Activated CD8-positive, alpha-beta memory T cell treated with anti-CD3 and anti-CD28 coated beads for 48 hours (primary cell): ENCODE measurements at places on chromosomes 2 and 18.

GRCh38 chr2:85584354-85584856 lies at the start of gene VAMP5:
VAMP5 (plus strand) TSS chr2:85584431; CDS start chr2:85584491, 60 bp downstream.
- DNase-seq: no peak

DNA sequence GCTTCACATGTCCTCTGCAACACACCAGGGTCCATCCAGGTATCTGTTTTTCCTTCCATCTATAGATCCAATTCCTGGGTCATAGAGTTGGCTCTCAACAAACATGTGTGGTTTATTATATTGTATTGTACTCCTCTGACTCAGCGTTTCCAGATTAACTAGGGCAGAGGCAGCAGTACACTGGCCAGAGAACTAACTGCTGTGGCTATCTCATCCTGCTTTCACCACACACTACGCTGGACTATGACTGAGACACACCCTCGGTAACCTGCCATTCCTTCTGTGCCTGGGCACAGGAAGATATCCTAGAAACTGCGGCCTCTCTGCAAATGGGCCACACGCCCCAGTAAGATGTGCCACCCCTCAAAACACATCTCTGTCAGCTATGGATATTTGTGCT lies 159.8 kb upstream of the STK17B start:
- no peak for DNase-seq

DNA sequence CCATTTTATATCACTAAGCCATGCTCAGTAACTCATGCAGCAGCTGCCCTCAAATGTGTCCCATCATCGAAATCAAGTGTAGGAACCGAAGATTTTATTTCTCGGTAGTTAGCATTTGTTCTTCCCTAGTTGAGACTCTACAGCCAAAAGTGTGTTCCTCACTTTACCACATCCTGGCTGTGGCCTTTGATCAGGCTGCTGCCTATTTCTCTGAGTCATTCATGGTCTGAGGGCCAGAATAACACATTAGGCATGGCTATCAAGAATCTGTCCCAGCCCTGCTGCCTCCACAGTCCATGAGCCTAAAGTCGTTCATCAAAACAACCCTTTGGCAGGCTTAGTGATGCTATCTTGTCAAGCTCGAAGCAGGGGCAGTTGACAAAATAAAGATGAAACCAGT lies 300.1 kb downstream of the TDRD15 start:
- no peak for DNase-seq

DNA sequence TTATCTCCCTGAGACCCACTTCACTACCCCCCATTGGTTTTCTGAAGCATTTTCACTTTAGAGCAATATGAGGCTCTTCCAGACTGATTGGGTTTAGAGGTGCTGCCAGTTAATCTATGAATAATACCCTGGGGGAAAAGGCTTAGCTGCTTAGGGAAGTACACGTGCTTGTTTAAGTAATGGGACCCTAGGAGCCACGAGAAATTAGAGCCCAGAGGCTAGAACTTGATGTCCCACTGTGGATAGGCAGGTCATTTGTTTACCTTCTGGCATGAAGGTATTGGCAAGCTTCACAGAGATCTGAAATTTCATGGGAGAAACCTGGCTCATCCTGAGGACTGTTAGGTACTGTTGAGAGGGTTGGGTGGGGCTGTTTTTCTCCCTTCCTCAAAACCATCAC lies 59.7 kb downstream of the CLIP4 start:
- no peak for DNase-seq

DNA sequence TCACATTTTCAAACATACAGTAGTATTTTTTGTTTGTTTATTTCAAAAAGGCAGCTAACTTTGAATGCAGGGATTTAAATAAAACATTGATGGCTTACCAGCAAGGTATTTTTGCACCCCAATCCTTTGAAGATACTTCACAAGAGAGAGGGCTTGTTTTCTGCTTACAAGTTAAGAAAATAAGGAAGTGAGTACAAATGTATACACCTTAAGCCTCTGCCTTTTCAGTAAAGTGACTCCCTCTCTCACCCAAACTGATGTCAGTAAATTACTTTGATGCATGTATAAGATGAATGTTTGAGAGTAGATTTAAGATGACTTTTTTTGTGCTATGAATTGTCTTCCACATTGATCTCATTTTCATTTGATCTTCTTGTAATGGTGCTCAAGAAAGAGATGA lies 820.0 kb downstream of the CPS1 start:
- DNase-seq: no peak

GRCh38 chr18:36294031-36294430 lies 3.5 kb upstream of the FHOD3 start:
- DNase-seq: no peak

DNA sequence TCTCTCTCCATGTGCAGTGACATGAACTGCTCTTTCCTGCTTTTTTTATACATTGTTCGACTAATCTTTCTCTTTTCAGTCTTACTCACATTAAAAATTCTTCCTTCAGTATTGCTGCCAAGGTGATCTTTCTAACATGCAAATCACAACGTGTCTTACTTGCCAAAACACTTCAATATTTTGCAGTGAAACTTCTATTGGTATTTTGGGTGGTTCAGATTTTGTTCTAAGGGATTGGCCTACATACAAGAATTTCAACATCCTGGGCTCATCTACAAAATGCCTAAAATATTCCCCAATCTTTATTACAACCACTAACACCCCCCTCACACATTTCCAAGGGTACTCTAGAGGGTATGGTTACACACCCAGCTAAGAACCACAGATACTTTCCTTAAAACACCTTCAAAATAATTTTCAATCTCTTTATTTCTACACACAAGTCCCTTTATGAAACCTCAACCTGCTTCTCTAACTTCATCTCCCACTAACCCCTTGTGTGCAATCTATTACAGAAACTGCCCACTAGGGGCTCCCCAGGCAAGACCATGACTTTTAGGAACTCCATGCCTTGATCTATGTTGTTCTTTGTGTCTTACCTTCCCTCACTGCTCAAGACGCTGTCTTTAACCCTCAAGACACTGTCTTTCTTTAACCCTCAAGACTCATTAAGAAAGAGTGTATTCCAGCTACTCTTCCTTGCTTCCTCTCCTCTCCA lies 50.9 kb downstream of the COL3A1 start:
- no peak for DNase-seq

DNA sequence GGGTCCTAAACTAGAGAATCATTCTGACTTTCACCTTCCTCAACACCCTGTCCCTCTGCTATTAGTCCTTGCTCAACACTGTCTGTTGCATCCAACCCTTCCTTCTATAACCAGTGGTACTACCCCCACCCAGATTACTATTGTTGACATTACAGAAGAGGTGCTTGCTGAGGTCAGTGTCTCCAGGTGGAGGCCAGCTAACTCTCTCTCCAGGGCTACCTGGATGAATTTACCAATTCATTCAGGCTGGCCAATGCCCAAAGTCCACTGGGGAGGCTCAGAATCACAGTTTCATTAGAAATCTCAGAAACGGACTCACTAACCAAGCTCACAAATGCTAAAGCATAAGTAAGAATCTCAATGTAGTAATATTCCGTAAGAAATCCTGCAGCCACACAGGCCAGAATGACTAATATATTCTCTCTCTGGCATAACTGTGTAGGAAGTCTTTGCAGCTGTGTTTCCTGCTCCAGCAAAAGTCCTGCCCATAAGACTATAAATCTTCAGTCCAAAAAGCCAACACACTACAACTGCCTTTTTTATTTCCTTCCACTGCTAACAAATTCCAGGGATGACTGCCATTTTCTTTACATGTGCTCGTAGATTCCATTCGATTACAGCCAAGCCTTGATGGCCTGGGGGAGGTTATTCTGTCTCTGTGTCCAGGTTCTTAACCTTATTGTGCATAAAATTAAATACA lies 10.0 kb upstream of the TTR start:
- no peak for DNase-seq

DNA sequence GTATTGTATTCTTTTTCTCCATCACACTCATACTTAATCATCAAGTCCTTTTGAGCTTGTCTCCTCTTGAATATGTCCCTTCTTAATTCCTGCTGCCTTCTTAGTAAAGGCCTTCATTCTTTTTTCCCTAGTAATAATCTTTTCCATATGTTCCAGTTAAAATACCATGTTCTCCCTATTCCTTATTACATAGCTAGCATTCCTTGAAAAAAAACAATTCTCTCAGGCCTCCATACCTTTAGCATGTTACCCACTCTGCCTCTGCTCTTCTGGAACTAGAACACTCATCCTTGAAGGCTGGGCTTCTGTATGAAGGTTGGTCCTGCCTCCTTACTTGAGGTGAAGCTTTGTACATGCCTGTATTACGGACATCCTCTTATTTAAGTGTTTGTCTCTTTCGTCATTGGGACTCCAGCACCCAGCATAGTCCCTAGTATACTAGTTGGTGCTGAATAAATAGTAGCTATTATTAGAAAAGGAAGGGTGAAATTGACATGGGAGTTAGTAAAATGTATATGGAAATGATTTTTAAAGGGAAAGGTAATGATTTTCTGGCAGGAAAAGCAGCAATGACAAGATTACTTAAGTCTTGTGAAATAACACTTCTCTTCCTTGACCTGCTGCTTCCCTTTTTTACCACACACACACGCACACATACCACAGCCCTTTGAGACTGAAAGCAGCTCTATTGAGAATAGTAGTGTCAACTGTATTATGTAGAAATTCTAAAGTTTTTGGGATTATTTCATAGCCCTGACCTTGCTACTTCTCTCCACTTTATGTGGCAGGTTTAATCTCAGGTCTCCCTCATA lies 45.6 kb downstream of the REL start:
- DNase-seq: no peak

- DNase-seq: no peak
Observed at GRCh38 chr2:860259-860855, 90.3 kb upstream of the SNTG2 start.

GRCh38 chr2:143877056-143877455 lies 642.9 kb downstream of the ZEB2 start:
- no peak for DNase-seq

- DNase-seq: no peak
Observed at GRCh38 chr2:41724465-41724864, 323.4 kb upstream of the PKDCC start.

DNA sequence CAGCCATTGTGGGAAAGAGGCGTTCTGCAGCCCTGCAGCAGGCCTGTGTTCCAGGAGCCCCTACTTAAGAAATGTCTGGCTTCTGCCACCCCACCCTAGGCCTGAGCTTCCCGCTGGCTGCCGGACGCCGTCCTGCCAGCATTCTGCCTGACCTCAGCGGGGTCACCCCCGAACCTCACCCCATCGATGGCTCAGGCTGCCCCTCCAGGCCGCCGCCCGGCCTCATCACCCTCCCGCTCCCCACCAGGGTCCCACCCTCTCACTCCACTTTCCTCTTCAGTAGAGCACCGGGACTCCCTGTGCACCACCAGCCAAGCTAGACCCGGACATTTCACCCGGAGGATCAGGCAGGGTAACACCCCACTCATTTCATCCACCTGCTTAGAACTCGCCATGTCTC lies 73.6 kb upstream of the SALL3 start:
- no peak for DNase-seq

GRCh38 chr2:170465241-170465640 lies 249.9 kb upstream of the SP5 start:
- DNase-seq: no peak

GRCh38 chr2:214069254-214069653 lies 341.6 kb upstream of the VWC2L start:
- DNase-seq: no peak

DNA sequence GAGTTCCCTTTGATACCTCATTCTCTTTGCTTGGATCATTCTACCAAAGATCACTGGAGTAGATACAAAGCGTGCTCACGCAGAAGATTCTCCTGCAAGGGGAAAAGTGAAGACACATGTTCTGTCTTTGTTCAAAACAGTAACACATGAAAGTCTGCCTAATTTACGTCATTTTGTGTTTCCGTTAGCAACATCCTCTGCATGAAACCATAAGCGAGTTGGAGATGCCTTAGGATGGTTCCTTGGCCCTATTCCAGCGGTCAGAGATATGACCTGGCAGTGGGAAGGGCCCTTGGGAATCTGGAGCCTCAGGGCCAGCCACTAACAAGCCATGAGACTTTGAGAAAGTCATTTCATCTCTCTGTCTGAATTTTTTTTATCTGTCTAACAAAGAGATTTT lies 180.9 kb upstream of the TWIST2 start:
- DNase-seq: no peak

DNA sequence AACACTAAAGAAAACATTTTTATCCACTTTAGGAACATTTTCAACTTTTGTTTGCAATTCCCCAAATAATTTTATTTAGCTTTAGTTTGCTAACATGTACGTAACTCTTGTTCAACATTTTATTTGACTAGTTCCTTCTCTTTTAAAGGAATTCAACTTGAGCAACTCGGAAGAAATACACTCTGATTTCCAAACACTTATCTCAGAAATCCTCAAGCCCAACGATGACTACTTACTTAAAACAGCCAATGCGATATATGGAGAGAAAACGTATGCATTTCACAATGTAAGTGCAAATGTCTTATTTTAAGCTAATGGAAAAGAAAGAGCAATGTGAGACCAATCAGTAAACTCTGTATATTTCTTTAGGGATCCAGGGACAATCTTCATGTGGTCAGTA lies 10.1 kb downstream of the SERPINB10 start:
- DNase-seq: no peak

DNA sequence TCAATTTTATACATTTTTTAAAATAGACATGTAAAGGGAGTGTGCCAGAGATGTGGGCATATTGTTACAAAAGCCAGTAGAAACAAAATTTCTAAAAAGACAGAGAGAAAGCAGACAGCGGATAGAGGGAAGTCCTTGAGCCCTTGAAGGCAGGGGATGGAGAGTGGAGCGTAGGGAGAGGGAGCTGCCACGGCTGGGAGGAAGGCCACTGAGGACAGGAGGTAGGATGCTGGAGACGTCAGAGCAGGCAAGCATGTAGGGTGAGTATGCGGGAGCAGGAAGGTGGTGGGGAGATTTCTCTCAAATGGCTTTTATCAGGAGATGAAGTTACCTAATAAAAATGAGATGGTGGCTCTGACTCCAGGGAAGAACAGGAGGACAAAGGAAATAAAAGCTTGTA lies 24.0 kb upstream of the NCL start:
- no peak for DNase-seq

GRCh38 chr18:46019936-46020335 lies 52.1 kb downstream of the PSTPIP2 start:
- DNase-seq: no peak

DNA sequence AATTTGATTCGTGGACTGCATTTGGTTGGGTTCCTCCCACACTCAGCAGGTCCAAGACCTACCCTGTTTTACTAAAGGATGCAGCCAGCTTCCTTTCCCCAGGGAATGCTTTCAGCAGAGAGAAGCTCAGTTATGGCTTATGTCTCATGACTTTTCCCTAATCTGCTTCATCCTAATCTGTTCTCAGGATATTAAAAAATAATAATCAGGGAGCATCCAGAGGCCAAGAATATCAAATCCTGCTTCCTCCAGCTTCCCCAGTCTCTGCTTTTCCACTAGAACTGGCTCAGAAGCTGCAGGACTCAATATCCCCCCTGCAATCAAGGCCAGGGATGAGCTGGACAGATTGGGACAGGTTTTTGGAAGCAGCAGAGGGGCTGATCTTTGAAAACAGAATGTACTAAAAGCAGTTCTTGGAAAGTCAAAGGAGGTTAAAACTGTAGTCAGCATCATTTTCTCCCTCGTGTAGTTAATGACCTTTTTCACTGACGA lies 326.9 kb upstream of the TNP1 start:
- no peak for DNase-seq

- DNase-seq: no peak
Observed at GRCh38 chr18:9586814-9587213, 27.5 kb downstream of the PPP4R1 start.

GRCh38 chr2:239473211-239473805 lies 72.5 kb upstream of the HDAC4 start:
- DNase-seq: no peak
